ENCODE measurements at places on chromosomes 3 and 15. TPM values are rescaled to one million over a fixed set of nuclear protein-coding genes. Genes with fewer than 3 reads are reported as not detected.

ACVR2B gene
- 2.2 TPM for total RNA-seq

TRAIP gene
- 2.4 TPM for total RNA-seq

ROBO2 gene
- not detected for total RNA-seq

- no peak for DNase-seq
Measured at GRCh38 chr3:57927916-57928315, 80.3 kb upstream of the FLNB start.

GRCh38 chr3:108833611-108834010 lies 11.0 kb downstream of the TRAT1 start:
- no peak for DNase-seq

DNA sequence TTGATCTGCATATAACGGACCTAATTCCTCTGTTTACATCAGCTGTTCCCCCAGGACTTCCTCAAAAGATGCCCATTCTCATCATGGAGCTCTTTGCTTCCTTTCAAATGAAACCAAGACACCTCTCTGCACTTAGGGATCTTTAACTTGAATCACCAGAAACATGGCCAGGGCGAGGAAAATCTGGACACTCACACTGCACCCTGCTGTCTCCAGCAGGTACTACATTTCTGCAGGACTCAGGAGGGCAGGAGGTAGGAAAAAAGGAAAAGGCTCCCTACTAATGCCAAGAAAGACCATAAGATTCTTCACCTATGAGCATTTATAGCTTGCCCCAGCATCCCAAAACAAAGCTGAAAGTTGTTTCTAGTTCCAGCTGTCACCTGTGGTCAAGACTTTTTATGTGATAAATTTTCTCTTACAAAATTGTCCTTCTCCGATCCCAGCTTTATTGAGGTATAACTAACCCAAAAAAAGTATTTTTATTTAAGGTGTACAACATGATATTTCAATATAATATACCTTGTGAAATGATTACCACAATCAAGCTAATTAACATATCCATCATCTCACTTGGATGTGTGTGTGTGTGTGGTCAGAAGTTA lies 87.3 kb upstream of the C15orf61 start:
- peak; percentile 55 for DNase-seq

GRCh38 chr3:171876680-171877147 lies 33.6 kb downstream of the TMEM212 start:
- DNase-seq: peak; percentile 95

DNA sequence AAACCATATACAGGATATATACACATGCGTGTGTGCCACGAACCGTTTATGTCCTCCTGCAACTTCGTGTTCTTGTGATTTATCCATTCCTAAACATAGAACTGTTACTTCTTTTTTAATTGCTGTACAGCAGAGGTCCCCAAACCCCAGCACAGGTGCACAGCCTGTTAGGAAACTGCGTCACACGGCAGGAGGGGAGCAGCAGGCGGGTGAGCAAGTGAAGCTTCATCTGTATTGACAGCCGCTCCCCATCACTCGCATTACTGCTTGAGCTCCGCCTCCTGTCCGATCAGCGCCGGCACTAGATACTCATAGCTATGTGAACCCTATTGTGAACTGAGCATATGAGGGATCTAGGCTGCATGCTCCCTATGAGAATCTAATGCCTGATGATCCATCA lies 34.9 kb upstream of the NRROS start:
- no peak for DNase-seq

PPM1L gene
- 0.99 TPM for total RNA-seq

GRCh38 chr3:171314341-171314740 lies 145.9 kb downstream of the TNIK start:
- DNase-seq: no peak

LINGO1 gene
- 0.22 TPM for total RNA-seq

SHC4 gene
- 0.22 TPM for total RNA-seq

ALG1L2 gene
- not detected for total RNA-seq

- no peak for DNase-seq
Measured at GRCh38 chr3:61356685-61357084, 105.4 kb upstream of the FHIT start.

LDHAL6B gene
- total RNA-seq: not detected

FETUB gene
- not detected for total RNA-seq

DNA sequence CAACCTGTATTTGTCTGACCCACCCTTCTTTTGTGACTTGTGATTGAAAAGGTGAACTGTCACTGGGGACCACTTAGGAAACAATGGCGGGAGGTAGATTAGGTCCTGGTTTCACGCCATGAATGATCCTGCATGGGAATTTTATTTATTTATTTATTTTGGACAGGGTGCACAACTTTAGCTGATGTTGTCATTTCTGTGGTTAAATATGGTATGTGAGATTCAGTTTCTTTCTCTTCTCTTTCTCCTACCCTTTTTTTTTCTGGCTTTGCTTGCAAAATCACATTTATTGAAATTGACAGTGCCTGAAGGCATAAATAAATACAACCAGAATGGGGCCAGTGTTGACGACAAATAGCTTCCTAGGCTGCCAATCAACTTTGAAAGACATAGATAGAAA lies 18.0 kb upstream of the HTR3E start:
- DNase-seq: no peak

DNA sequence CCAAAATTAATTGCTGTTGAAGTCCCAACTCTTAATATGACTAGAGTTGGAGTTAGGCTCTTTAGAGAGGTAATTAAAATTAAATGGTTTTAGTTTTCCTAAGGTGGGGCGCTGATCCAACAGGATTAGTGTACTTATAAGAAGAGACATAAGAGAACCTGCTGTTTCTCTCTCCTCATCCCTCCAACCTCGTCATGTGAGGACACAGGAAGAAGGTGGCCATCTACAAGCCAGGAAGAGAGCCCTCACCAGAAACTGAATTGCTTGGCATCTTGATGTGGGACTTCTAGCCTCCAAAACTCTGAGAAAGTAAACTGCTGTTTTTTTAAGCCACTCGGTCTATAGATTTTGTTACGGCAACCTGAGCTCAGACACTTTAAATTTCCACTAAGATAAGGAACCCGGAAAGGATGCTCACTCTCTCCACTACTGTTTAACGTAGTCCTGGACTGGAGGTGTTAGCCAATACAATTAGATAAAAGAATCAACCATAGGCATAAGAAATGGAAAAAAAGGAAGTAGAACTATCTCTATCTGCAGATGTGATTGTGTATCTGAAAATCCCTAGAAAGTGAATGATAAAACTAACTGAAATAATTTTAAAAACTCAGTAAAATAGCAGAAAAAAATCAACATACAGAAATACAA lies 26.8 kb downstream of the DCBLD2 start:
- no peak for DNase-seq

GRCh38 chr3:102129760-102130608 lies 280.7 kb downstream of the NFKBIZ start:
- peak; percentile 91 for DNase-seq

GRCh38 chr3:45741742-45742460 lies 52.7 kb downstream of the SACM1L start:
- no peak for DNase-seq

DNA sequence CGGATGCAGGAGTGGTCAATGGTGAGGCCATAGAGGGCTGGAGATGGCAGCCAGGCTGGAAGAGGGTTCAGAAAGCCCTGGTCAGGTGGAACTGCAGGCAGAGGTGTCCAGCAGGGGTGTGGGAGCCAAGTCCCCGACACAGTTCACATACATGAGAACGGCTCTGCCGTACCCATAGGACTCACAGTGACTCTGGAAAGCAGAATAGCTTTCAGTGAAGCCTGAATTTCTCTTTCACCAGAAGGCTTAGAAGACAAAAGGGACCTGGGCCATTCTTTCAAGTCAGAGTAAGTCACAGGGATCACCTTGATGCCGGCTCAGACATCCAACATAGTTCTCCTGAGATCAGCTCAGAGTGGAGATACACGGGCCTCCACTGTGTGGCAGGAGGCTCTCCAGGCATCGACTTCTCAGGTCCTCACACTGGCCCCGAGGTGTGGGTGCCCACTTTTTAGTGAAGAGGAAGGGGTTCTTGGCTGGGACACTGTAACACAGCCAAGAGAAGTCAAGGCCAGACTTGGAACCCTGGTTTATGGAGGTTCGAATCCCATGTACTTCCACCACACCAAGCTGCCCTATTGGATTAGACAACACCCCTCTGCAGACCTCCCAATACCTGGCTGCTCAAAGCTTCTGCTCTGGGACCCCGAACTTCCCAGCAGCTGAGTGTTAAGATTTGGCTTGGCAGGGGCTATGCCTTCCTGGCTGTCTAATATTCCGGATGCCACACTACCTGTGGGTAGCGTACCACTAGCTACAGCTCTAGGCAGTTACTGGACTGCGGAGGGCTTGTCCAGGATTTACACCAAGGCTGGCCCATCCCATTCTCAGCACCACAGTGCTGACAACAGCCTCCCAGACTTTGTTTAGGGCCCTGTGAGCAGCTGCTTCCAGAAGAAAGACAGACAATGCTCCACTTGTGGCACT lies 40.4 kb upstream of the RAB6B start:
- DNase-seq: no peak

DNA sequence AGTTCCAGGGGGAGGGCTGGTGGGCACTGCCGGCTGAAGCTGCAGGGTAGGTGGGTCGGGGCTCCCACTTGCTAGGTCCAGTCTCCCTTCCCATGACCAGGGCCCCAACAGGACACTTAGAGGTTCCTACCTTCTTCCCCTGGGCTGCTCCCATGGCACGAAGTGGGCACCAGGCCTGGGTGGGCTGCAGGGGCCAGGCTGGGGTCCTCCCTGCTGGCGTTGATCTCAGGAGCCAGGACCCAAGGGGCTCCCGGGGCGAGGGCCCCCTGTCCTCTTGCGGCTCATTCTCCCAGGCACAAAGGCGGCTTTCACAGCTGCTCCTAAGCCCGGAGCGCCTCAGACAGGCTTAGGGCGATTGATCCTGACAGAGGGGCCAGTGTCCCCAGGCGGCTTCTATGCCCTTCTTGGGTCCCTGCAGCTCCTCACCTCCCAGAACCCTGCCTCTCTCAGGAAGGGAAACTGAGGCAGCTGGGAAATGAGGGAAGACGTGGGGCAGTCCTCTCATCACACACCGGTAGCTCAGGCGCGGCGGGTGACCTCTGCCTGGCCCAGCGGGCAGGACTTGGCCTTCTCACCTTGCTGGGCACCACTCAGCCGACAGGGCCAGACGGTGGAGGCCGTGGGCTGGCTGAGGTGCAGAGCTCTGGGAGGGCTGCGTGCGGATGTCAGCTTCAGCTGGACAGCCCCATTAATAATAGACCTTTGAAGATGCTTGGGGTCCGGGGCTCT lies 39.6 kb downstream of the FAM3D start:
- DNase-seq: no peak

CELSR3 gene
- total RNA-seq: 0.22 TPM

GRCh38 chr15:101250341-101250831 lies 1.5 kb downstream of the CHSY1 start:
- DNase-seq: peak; percentile 59

ZNF710 gene
- total RNA-seq: 9.9 TPM

EXD1 gene
- not detected for total RNA-seq

DNA sequence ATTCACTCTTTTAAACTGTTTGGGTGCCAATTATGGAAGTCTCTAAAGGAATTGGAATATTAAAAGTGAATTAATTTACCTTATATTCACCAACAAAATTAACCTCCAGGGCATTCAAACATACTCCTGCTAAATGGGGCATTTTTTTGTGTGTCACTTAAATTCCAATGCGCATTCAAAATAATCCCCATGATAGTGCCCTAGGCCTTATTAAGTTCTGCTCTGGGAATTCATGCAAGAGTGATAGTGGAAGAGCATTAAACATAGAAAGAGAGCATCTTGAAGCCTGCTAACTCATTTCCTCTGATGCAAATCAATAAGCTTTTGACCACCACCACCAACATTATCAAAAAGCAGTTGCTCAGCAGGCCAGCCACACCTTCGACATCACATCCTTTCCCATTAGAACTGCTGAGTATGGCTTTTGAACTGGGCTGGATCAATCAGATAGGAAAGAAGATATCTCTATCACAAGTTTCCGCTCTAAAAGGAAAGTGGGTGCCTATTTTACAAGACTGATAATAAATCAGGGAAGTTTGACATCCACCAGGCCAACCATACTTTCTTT lies 156.7 kb downstream of the TMCO5A start:
- DNase-seq: no peak

LRTM1 gene
- total RNA-seq: not detected

DNA sequence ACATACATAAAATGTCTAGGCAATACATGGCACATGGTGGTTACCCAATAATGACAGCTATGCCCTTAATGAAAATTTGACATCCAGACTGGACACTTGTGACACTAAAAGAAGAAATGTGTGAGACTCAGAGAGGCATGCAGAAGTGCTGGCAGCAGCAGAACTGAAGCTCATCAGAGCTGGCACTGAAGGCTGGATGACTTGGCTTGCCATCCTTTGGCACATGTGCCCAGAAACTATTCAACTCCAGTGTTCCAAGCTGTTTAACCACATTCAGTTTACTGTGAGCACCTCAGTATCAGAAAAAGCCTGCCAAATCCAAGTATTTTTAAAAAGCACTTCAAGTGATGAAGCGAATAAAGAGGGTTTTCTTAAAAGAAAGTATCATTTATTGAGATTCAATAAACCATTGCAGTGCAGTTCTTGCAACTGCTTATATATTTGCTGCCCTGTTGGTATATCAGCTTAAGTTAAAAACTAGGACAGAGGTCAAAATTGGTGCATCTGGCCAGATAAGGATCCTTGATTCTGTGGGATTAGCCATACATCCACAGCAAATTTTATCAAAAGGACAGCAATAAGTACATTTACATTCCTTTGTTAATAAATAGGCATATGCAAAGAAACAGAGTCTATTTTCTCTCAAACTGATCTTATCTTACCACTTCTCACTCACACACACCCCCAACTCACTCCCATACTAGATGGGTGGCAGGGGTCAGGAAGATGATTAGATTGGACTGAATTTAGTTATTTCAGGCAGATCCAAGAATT lies 15.8 kb downstream of the IGSF11 start:
- DNase-seq: no peak

DNA sequence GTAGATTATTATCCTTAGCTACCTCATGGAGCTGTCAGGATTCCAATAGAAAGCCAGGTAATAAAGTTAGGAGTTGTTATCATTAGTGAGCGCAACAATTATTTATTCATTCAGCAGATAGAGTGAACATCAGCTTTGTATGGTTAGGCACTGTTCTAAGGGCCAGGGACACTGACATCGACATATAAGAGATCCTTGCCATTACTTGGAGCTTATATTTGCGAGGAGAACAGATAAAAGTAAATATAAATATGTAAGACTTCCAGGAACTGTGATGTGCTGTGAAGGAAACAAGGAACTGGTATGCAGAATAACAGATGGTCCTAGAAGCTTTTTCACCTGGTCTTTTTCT lies 473 bp downstream of the LSM3 start:
- DNase-seq: peak; percentile 5

GRCh38 chr3:173399044-173399443 lies 1.5 kb downstream of the NLGN1 start:
- no peak for DNase-seq

- no peak for DNase-seq
Measured at GRCh38 chr15:99474909-99475753, 90.7 kb upstream of the MEF2A start.

KLHL40 gene
- total RNA-seq: not detected

Measured in lung microvascular endothelial cell (primary cell).